ENCODE measurements at places on chromosomes 4 and X.
A peak's percentile ranks its signal among the peaks of the same experiment; 100 is the strongest.

GRCh38 chr4:120754590-120754989, 167.9 kb downstream of the PRDM5 start:
- DNase-seq = no peak

DNA sequence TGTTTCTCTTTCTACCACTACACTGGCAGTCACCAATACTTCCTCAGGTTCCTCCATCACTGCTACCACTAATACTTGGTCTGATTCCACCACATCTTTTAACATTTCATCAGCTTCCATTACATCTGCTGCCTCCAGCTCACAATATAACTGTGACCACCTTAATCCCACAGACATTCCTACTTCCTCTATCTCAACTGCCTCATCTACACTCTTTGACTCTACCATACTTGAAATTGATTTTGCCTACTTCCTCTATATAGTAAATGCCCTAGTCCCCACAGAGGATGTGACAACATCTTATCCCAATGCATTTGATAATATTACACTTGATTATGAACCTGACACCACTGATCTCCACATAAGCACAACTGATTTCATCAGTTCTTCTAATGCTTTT, 29.0 kb downstream of the OPRPN start:
- no peak for DNase-seq

DNA sequence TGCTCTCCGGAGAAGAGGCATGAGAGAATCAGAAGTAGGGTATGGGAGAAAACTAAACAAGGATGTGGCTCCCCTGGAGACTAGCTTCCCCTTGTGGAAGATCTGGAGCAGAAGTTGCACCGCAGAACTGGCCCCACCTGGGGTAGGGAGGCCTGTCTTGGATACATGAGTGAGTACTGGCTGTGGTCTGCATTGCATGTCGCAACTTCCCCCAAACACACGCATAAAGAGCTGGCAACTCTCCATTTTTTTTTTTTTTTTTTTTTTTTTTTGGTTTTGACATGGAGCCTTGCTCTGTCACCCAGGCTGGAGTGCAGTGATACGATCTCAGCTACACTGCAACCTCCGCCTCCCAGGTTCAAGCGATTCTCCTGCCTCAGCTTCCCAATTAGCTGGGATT, 119.9 kb downstream of the EGF start:
- peak; percentile 49 for DNase-seq

DNA sequence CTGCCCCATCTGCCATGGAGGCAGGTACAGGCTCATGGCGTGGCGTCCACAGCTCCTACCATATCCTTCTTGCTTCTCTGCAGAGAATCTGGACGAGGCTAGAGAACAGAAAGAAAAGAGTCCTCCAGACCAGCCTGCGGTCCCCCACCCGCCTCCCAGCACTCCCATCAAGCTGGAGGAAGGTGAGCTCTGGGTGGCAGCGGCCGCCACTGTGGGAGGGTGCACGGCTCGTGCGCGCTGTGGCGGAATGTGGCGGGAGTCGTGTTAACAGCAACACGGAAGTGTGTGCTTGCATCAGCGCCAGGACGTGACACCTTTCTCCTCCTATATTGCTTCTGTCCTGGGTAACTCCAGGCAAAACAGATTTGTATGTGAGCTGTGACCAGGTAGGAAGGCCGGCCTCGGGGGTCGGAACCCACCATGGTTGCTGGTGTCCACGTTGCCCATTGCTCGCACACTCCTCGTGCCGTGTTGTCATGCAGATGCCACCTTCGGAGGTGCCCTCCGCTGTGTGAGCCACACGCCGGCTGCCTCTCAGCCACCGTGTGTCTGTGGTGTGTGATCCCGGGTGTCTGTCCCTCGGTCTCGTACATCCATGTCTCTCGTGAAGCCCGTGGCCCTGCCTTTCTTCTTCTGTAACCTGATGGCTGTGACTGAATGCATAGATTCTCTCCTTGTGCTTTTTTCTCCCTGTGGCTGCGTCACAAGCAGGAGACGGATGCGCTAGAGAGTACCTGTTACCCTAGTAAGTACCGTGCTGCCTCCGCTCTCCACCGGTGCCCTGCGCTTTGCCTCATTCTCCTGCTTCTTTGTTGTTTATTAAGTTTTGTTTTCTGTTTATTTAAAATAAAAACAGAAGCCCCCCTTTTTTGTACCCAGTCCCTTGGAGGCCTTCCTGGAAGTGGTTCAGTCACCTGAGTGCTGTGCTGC, 37.0 kb downstream of the NOP14 start:
- no peak for DNase-seq

DNA sequence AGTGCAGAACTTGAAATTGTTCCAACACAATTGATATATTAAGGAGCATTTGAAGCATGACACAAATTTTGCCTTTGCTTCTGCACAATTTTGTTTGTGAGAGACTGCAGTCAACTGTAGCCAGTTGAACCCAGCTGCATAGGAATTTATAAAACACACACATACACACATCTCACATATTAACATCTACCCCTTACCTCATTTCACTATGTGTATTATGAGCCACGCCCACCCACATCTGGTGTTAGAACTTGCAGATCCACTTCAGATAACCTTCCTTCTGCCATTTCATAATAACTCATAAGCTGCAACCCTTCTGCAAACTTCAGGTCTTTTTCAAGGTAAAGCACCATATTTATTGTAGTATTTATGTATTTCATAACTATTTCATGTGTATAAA, 188.1 kb upstream of the WDFY3 start:
- DNase-seq = no peak

- DNase-seq = no peak
Measured at GRCh38 chr4:28226962-28227361, 1366.3 kb downstream of the STIM2 start.

GRCh38 chr4:159487284-159487747, 384.4 kb downstream of the RAPGEF2 start:
- DNase-seq = peak; percentile 53

DNA sequence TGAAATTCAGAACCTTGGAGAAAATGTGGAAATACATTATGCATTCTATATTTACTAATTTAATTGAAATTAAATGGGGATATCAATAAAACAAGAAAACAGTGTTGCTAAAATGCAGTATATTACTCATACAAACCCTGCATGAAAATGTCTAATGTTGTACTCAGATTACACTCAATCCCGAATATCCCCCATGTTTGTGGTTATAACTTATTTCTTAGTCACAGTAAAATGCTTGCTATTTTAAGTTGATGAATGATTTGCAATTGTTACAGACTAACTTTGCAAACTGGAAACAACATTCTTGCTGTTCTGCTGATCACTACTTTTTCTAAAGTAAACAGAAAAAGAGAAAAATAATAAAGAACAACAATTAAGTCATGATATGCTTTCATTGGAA, 33.1 kb upstream of the ANXA10 start:
- no peak for DNase-seq

DNA sequence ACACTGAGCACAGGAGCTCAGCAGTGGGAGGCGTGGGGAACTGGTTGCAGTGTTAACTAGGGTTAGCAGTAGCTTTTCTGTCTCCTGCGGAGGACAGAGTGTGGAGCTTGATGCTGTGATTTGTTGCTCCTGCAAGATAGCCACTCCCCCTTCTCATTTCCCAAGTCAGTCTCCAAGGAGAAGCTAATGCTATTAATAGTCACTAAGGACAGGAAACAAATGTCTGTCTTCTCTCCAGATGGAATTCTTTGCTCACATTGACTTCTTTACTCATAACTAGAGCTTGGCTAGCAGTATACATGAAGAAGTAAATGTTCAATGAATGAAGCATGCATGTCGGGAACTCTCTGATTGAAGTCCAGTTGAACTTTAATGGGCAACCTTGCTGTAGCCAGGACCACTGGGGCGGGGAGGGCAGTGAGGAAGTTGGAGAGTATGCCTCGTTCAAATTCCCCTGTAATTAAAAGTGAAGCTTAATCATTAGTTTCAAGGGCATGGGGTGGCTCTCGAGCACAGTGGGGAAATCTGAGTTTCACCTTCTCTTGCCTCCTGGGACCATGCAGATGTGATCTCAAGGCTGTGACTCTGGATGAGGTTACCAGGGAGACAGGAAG, 156.6 kb upstream of the SCML1 start:
- no peak for DNase-seq

DNA sequence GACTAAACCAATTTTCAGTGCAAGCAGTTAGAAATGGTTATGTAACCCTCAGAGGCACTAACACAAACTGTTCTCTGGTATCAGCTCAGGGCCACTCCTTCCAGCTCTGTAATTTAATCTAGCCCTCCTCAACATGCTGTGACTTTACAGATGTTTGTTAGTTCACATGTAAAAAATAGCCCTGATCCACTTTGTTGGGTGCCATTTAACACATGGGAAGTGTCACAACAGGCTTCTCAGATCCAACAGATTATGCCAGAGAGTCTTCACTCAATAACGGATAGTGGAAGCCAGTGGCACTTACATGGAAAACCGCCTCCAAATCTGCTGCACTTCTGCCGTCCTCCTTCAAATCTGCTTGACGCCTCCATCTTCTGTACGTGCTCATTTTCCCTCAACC, 51.6 kb downstream of the ATP8A1 start:
- DNase-seq = no peak

DNA sequence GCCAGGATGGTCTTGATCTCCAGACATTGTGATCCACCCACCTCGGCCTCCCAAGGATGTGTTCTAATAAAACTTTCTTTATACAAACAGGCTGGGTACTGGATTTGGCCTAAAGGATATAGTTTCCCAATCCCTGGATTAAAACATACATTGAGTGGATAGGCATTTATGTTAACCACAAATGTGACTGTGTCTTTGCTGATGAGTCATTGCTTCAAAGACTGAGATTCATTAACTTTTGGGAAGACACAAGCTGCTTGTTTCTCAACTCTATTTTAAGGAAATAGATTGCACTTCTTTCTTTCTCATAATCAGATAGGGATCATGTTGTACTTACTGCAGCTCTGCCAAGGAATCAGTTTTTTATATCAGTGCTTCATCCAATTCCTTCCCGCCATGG, 131.3 kb upstream of the AGA start:
- peak; percentile 7 for DNase-seq

DNA sequence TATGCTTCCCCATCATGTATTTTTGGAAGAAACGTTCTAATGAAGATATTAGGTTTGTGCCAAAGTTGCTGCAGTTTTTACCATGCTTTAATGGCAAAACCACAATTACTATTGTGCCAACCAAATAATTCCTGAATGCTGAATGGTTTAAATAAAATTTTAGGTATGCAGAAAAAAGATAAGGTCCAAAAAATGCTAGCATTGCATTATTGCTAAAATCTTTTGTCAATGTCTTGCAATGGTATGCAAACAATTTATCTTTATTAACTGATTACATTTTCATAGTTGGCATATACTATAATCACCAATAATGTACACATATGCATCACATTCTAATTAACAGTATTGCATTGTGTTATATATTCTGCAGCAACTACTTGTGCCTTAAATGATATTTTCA, 1657.4 kb upstream of the IGFBP7 start:
- no peak for DNase-seq

Data from inflammatory macrophage treated with lipopolysaccharide for 4 hours (primary cell).